Activated naive CD4-positive, alpha-beta T cell (primary cell): ENCODE measurements at places on chromosomes 2 and 18.

GRCh38 chr2:20465716-20466394, 19.0 kb downstream of the RHOB start:
- no peak for DNase-seq

DNA sequence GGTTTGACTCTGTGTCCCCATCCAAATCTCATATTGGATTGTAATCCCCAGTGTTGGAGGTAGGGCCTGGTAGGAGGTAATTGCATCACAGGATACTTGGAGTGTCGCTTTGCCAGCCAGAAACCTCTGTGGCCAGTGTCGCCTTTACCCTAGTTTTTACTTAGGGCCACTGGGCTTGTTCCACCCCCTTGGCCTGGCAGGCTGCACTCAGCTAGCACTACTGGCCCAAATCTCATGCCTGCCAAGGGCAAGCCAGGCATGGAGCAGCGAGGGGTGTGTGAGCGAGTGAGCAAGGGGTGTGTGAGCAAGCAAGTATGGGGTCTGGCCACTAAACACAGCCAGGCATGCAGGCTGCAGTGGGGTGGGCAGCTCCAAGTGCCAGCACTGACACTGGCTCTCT, 178.7 kb upstream of the MGAT5 start:
- DNase-seq = no peak

GRCh38 chr2:224178056-224178455, 139.0 kb upstream of the SERPINE2 start:
- DNase-seq = no peak

DNA sequence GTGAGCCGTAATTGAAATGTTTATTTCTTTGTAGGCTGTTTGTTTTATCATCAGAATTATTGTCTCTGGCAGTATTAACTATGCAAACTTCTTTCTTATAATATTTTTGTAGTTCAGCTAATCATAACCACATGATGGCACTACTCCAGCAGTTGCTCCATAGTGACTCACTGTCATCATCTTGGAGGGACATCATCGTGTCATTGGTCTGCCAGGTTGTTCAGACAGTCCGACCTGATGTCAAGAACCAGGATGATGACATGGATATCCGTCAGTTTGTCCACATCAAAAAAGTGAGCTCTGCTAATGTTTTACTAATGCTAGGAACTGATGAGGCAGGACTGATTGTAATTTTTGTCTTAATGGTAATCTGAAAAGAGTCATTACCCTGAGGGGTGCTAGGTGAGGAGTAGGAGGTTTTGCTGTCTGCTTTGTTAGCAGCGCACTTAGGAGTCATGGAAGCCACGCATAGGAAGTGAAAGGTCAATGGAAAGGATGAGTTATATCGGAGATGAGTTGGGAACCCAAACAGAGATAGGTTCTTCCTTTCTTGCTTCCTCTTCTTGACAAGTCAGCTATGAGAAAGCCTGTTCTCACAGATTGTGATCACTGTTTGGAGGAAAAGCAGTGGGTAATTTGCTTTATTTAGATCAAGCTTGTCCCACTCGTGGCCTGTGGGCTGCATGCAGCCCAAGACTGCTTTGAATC, 49.2 kb downstream of the PIKFYVE start:
- DNase-seq = no peak

- no peak for DNase-seq
Measured at GRCh38 chr2:177598326-177599138, 206.0 kb downstream of the AGPS start.

GRCh38 chr18:58501066-58501896, 127.6 kb downstream of the ALPK2 start:
- no peak for DNase-seq

GRCh38 chr2:54287532-54287931, 31.5 kb upstream of the TSPYL6 start:
- DNase-seq = no peak

GRCh38 chr2:144030791-144031190, 489.1 kb downstream of the ZEB2 start:
- no peak for DNase-seq

GRCh38 chr2:95382686-95383634, 19.5 kb upstream of the FAHD2A start:
- DNase-seq = no peak

GRCh38 chr18:69658103-69658502, 257.4 kb downstream of the DOK6 start:
- DNase-seq = no peak

DNA sequence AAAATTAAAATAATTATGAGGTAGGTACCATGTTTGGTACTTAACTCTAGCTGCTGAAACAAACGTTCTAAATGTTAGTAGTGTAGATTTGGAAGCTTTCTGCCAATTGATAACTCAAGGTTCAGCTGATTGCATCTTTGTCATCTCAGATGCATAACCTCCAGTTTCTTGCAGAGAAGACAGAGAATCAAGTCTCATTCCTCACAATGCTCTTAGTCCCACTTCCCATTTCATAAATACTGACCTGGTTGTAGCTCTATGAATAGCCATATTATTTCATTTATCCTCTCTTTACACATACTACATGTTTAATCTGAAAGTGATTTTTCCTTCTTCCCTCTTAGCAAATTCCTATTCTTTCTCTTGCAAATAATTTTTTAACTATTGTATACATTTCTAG, 178.5 kb upstream of the SETBP1 start:
- DNase-seq = no peak

- DNase-seq = no peak
Measured at GRCh38 chr2:48250943-48251342, 279.0 kb upstream of the STON1 start.

- no peak for DNase-seq
Measured at GRCh38 chr2:238127165-238128060, 11.1 kb upstream of the KLHL30 start.

DNA sequence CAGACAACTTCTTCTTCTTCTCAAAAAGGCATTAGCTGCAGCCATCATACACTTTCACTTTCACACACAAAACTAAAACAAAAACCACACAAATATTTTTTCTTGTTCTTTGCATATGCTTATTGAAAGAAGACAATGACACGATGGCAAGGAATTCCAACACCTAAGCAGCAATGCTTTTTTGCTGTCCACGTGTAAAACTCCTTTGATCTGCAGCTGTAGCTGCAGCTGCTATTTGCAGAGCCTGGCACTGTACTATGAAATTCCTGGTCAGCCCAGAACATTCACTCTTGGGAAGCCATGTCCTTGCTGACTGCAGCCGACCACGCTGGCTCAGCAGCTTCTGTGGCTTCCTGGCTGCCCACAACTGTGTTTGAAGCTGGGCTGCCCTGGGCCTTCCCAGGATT, 316.2 kb downstream of the CDH2 start:
- no peak for DNase-seq

GRCh38 chr2:112640800-112641675, 4.7 kb upstream of the SLC20A1 start:
- DNase-seq = no peak

DNA sequence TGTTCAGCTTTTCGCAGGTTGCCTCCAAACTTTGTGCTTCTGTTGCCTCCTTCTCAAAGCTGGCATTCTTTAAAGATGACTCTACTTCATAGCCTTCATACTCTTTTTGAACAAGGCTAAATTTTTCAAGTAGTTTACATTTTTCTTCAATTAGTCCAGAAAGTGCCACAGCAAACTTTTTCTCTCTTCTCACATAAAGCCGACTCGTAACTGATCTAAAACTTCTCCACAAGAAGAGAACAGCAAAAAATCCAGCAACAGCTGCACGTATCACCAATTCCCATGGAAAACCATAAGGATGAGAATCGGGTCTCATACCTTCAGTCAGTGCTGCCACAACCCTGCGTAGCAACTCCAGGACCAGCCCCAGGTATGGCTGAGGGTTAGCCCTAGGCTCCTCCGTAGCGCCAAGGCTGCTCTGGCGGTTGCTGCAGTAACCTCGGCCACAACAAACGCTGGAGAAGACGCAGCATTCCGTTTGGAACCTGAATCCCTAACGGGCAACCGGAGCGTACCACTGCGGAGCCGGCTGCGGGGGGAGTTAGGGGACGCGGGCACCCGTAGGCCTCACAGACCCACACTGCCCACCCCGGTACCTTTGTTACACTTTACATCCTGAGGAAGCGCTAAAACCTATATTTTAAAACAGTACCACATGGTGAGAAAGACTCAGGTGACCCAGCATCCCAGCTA, at the start of gene CTAGE1:
Gene CTAGE1 (minus strand): TSS at position 420 of the 693 bp plus-strand sequence. CDS start 104 bp downstream, at position 316.
- DNase-seq = no peak

- DNase-seq = no peak
Measured at GRCh38 chr2:157172239-157172638, 85.3 kb upstream of the GALNT5 start.

- DNase-seq = no peak
Measured at GRCh38 chr2:17355608-17356329, 162.5 kb downstream of the RAD51AP2 start.

DNA sequence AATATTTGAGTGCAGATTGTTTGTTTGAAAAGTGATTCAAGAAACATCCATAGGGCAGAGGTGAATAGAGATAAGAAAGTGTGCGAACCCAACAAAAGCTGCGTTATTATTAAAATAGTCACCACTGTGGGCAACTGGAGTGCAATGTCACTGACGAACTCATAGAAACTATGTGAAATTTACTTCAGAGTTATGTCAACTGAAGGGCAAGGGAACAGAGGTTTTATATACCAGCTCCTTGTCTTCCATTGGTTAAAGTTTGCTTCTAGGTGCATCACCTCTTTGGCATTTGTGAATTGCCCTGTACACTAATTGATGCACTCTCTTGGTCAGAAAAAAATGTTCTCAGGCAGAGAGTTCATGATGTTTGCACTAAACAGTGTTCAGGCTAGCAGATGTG, 110.5 kb upstream of the NYAP2 start:
- DNase-seq = no peak

DNA sequence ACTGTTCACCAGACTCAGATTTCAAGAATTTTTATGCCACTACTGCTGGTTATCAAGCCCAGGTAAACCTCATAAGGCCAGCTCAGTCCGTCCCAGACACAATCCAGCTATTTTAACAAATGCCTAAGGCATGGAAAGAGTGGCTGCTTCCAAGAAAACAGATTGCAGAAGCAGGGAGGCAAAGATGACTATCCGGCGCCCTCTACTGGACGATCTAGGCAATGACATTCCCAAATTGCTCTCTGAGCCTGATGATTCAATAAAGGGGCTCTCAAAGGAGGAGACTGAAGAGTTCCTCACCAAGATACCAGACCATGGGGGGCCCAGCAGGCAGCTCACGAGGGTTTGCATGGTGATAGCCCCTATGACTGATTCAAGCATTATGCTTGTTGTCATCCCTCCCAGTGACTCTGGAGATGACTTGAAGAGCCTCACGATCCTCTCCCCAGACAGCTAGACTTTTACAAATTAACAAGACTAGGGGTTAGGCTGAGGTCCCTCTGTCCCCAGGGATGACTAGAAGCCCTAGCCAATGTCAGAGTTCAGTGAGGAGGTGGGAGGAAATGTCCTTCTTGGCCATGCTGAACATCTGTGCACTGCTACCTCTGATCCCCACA, 25.0 kb downstream of the SERPINB8 start:
- DNase-seq = no peak

- no peak for DNase-seq
Measured at GRCh38 chr2:190380962-190381412, 27.2 kb upstream of the MFSD6 start.

- no peak for DNase-seq
Measured at GRCh38 chr18:3540805-3541548, 91.0 kb downstream of the TGIF1 start.

GRCh38 chr2:99084256-99084655, 57.3 kb upstream of the C2orf15 start:
- no peak for DNase-seq

DNA sequence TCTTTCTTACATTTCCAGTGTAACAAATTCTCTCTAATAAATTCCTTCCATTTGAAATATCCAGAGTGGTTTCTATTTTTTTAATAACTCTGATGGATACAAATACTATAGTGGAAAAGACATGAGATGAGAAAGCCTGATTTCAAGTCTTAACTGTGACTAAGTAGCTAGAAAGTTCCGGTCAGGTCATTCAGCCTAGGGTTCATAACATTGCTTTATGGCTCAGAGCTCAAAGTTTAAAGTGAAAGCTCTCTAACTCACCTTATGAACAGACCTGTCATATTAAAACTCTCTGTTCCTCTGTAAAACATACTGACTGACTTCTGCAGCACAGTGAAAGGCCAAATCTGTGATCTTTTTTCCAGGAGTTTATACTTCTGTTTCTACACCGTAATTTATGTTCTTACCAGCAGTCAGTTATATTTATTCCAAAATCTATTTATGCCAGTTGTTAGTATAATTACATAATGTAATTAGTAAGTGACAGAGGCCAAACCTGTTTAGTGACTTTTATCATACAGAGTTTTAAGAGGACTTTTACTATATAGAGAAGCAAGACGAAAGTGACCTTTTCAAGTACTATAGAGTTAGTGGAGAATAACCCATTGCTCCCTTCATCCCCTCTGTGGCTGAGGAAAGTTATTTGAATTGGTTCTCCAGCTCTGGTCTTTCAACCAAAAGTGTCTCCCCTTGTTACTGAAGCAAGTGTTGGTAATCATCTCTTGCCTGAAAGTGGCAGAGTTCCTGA, 118.8 kb upstream of the PDE1A start:
- no peak for DNase-seq

DNA sequence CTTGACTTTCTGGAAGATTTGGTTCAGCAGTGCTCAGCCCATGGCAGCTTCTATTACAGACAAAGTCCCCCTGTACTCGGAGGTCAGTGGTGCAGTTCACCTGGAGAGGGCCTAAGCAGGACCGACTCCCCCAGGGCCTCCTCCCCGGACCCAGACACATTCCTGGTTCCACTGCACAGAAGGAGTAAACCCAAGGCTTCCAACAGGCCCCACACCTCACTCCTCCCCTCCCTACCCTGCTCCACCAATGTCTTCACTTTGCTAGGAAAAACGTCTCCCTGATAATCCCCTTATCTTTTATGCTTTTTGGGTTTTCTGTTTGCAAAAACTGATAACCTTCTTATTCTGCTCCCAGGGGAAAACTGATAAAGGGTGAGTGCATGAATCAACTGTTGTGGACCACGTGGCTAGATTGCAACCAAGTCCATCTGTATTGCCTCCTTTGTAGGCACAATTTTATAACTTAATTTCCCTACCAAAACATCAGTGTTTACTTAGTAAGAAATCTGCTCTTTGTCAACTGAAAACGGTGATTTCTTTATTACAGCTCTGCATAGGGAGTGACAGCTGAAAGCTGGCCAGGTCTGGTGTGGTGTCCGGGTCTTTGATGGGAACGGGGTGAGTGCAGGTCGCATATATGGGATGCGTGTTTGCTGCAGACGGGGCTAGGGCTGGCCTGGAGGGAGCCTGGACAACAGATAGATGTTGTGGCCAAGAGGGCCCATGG, 202.5 kb downstream of the GLI2 start:
- DNase-seq = no peak

- no peak for DNase-seq
Measured at GRCh38 chr2:161077367-161078210, 82.6 kb upstream of the TANK start.
